ENCODE measurements at places on chromosomes 3 and 15.

GRCh38 chr3:130711565-130712324, 34.9 kb downstream of the PIK3R4 start:
- DNase-seq, result no peak

DNA sequence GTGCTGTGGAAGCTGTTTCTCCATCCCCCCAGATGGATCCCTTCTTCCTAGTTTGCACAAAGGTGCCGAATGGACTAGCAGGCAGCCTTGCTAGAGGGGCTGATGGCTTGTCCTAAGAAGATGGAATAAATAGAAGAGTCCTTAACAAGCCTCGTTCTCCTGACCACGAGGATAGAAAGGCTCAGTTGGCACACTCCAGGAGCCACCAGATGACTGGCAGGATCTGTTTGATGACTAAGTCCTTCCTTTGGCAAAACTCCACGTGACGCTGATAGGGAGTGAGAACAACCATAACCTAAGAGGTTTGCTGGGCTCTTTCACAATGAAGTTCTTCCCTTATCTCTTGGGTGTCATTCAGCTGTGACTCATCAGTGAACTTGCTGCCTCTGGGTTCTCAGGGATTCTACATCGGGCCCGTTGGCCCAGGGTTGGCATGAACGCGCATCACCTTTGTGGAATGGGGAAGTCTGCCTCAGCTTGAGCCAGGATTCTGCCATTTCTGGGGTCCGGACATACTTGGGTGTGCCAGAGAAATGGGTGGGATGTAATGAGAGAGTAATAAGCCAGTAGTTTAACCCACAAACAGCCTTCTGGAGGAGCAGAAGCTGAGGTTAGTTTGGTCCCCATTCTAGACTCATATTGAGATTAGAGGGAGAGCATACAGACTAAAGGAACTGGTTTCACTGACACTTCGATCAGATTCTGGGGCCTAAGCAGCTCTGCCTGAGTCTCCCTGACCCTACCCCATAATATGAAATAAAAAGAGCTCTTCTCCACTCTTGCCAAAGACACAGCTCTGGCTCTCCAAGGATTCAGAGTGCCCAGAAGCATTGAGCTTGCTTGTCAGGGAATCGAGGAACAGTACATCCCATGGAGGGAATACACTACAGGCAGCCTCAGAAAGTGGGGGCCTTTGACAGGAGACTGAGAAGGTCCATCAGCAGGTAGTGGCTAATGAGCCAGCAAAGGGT, 2.0 kb upstream of the MELTF start:
- peak; percentile 95 for DNase-seq

DNA sequence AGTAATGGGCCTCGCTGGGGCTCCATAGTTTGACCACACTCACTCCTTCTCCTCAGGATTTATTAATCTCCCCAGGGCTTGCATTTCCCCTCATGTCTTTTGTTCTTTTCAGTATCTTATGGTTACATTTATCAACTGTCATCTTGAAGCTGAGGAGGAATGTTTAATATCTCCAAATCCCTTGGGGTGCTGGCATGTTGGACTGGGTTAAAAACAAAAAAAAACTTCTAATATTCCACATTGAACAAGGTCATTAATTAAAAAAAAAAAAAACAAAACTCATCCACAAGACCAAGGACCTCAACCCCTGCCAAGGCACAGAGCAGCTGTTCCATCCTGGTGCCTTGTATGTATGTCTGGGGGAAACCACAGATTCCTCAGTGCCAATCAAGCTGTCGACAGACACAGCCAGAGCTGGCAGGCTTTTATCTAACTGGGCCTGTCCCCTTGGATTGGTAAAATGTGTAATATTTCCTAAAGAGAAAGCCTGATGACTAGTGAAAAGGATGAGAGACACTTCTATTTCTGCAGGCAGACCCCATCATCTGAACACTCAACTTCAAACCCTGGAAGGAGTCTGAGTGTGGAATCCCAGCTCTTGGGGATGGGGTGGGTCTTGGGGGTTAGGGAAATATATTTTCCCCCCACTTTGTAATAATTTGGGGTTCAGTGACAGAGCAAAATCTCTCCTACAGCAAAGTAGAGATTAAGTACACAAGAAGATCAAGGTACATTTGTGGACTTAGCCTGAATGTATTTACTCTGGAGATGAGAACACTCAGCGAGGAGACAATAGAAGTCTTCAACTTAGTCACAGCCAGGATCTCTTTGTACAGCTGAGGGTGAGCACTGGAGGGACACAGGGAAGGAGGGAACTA, 69.1 kb downstream of the TTC23 start:
- DNase-seq, result no peak

DNA sequence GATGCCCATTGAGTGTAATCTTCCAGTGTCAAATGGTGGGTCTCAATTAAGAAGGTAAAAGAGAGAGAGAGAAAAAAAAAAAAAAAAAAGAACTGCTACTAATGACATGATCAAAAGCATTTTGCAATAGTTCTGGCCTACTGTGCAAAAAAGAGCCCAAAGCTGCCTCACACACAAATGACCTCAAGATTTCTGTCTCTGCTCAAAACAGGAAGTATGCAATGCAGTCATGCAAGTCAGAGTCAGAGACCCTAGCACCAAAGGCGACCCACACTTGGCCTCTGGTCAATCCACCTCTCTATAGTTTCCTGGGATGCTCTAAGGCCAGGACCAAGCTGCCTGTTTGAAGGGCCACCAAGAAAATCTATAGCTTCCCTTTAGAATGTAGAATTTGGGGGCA, 323.5 kb downstream of the VPS13C start:
- DNase-seq, result no peak

DNA sequence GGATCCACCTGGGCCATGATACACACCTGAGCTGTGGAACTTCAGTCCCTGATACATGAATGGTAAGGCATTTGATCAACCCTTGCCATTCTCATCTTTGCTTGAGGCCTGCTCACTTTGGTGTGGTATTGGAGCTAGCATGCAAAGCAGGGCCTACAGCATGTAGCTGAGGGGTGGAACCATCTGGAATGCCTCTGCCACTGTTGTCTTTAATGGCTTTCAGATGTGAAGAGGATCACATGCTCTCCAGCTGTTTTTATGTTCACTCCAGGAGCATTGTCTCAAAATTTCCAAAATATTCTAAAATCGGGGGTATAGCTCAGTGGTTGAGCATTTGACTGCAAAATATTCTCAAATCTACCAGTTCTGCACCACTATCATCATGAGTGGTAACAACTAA, 64.4 kb upstream of the PHLDB2 start:
- no peak for DNase-seq

- DNase-seq, result no peak
Measured at GRCh38 chr3:39115870-39116269, 8.4 kb downstream of the TTC21A start.

DNA sequence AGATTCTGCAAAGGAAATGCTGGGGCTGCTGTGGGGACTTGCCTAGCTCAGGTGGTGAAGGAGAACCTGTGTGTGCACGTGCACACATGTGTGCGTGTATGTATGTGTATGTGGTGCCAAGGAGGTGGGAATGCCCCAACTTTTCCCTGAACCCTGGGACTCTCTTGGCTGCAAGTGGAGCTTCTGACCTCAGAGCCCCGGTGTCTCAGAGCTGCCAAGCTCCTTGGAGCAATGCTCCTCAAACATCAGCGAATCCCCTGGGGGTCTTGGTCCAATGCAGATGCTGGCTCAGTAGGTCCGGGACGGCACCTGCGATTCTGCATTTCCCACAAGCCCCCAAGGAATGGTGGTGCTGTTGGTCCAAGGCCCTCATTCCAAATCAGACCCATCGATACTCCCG, 5.8 kb upstream of the SLC6A20 start:
- no peak for DNase-seq

DNA sequence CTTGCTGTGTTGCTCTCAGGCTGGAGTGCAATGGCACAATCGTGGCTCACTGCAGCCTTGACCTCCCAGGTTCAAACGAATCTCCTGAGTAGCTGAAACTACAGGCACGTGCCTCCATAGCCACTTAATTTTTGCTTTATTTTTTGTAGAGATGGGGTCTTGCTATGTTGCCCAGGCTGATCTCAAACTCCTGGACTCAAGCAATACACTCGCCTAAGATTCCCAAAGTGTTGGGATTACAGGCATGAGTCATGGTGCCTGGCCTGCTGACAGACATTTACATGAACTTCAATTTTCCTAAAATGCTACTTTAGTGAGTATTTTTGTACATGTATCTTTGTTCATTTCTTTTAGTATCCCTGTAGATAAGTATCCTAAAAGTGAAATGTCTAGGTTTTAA, 132.3 kb downstream of the SUCLG2 start:
- no peak for DNase-seq

- DNase-seq, result no peak
Measured at GRCh38 chr15:78880813-78881212, 8.1 kb downstream of the MORF4L1 start.

DNA sequence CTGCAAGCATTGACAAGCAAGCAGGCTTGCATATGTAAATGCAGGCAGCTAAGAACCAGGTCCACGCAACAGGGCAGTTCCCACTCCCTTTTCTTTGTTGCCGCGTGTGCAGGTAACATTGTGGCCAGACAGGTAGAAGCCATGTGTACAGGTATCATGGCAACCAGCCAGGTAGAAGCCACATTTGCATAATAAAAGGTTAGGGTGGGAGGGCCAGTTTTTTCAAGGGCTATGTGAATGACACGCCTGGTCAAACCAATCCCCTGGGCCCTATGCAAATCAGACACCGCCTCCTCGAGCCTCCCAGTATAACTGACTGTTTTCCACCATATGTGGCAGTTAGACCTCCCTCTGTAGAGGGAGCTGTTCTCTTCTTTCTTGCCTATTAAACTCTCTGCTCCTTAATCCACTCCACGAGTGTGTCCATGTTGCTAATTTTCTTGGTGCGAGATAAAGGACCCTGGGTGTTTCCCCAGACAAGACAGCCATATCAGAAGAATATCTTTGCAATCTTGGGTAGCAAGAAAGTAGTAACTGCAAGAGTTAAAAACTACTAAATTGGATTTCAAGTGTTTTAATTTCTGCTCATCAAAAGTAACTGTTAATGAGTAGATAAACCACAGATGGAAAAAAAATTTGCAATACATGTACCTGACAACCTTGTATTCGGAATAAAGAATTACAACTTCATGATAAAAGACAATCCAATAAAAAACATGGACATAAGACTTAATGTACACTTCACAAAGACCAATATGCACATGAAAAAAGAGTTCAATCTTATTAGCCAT, 21.8 kb downstream of the PCOLCE2 start:
- DNase-seq, result no peak

- no peak for DNase-seq
Measured at GRCh38 chr3:15345608-15346137, 13.3 kb upstream of the SH3BP5 start.

DNA sequence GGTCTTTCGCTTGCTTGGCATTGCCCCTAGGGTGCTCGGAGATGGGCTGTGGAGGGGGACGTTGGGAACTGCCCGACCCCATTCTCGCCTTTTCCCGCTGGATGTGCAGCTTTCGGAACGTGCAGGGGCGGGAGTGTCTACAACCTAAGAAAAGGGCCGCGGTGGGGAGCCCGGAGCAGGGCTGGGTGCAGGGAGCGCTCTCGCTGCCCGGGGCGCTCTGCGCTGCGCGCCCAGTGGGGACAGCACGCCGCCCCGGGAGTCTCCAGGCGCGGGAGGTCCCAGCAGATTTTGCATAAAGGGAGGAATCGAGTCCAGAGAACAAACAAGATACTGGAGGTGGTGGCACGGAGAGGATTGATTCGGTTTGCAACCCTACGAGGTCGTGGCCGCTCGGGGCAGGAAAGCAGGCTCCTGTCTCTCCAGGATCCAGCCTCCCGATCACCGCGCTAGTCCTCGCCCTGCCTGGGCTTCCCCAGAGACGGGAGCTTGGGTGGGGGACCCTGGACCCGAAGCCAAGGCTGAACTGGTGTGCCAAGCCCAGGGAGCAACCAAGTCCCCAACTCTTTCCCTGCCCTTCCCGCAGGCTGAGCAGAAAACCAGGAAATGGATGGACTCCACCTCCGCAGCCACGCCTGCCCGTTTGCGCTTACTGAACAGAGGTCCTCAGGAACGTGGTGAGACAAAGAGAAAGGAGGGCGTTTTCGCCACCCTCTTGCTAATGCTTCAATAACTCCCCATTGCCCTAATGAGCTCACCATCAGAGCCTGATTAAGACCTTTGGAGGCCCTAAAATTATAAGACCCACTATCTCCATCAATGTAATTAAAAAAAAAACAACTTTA, 59.7 kb downstream of the NOX5 start:
- DNase-seq, result peak; percentile 61

GRCh38 chr3:47000922-47001730, 21.7 kb downstream of the NBEAL2 start:
- DNase-seq, result no peak
